Stimulated activated CD8-positive, alpha-beta memory T cell treated with anti-CD3 and anti-CD28 coated beads, Interleukin-7, amount 100 ng/mL, for 1 hour (primary cell): ENCODE measurements at places on chromosomes 6 and 20.
A peak's percentile ranks its signal among the peaks of the same experiment; 100 is the strongest.

- no peak for DNase-seq
Measured at GRCh38 chr6:18323935-18324705, 59.8 kb upstream of the DEK start.

- DNase-seq, result no peak
Measured at GRCh38 chr6:113292646-113293422, 564.3 kb upstream of the MARCKS start.

GRCh38 chr20:34510575-34510974, 5.6 kb upstream of the DYNLRB1 start:
- DNase-seq, result no peak

DNA sequence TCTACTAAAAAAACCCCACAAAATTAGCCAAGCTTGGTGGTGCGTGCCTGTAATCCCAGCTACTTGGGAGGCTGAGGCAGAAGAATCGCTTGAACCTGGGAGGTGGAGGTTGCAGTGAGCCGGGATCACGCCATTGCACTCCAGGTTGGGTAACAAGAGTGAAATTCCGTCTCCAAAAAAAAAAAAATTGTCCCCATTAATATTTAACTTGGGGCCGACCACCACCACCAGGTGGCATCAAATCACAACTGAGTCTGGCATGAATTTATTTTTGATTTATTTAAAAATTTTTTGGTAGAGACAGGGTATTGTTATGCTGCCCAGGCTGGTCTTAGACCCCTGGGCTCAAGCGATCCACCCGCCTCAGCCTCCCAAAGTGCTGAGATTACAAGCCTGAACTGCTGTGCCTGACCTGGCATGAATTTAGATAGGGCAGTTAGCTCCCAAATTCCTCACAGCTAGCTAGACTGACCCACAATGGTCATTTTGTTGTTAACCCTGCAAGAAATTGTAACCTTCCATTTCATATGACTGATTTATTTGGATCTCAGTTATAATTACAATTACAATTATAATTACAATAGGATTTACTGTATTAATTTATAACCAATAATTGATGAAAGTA, 17.1 kb upstream of the BEND3 start:
- no peak for DNase-seq

GRCh38 chr6:167528239-167528638, 203.4 kb downstream of the TTLL2 start:
- DNase-seq, result no peak

DNA sequence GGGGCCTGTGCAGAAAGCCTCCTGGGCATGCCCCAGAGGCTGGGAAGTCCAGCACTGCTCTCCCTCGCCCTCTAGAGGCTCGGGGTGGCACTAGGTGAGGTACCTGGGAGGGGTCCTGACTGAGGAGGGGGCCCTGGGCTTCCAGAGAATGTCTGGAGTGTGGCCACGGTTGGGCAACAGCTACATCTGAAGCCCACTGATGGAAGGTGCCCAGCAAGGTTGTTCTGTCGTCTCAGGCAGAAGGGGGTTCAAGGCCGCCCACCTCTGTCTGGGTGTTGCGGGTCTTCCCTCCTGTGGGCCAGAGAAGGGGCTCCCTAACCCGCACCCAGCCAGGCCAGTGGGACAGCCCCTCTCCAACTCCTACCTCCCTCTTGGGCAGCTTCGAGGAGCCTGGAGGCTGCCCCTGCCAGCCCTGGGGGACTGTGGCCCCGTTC, 11.4 kb upstream of the VEGFA start:
- DNase-seq, result no peak

GRCh38 chr6:9138936-9139335, 703.6 kb upstream of the SLC35B3 start:
- DNase-seq, result no peak

GRCh38 chr6:150765067-150765764, 100.3 kb upstream of the MTHFD1L start:
- DNase-seq, result no peak

GRCh38 chr6:27136077-27136644, 111.3 kb upstream of the PRSS16 start:
- no peak for DNase-seq

DNA sequence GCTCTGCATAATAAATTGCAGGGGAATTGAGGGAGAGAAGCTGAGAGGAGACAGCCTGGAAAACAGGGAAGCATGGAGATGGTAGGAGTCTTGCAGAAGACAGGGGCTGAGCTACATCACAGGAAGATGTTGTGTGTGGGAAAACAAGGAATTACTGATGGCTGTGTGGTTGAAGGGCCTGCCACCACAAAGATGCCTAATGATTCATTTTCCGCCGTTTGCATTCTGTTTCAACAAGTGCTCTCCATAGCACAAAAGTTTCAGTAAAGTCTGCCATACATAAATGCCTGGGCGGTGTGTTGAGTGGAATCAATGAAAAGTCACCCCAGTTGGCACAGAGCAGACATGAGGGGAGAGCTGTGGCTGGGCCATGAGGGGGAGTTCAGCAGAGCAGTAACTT, 5.6 kb upstream of the KLHL31 start:
- no peak for DNase-seq

DNA sequence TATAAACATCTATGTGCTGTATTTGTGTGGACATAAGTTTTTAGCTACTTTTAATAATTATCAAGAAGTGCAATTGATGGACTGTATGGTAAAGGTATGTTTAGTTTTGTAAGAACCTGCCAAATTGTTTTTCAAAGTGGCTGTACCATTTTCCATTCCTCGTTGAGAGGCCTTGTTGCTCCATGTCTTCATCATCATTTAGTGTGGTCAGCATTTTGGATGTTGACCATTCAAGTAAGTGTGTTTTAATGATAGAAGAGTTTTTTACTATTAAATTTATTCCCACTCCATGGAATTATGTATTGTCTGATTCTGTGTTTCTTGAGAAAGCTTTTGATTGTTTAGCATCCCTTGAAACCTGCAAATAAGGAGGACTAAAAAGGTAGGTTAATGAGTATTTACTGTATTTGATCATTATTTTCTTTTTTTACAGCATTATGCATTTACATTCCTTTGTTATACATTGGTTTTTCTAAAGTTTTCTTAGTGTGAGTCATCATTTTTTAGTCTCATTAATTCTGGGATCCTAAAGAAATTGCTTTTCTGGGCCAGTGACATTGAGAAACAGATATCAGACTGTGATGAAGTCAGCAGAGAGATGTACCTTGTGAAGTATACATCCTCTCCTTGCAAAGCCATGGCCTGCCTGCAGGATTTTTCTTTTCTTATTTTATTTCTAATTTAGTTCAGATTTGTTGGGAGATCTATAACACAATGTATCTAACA, 312.8 kb upstream of the PTCHD4 start:
- DNase-seq, result no peak

DNA sequence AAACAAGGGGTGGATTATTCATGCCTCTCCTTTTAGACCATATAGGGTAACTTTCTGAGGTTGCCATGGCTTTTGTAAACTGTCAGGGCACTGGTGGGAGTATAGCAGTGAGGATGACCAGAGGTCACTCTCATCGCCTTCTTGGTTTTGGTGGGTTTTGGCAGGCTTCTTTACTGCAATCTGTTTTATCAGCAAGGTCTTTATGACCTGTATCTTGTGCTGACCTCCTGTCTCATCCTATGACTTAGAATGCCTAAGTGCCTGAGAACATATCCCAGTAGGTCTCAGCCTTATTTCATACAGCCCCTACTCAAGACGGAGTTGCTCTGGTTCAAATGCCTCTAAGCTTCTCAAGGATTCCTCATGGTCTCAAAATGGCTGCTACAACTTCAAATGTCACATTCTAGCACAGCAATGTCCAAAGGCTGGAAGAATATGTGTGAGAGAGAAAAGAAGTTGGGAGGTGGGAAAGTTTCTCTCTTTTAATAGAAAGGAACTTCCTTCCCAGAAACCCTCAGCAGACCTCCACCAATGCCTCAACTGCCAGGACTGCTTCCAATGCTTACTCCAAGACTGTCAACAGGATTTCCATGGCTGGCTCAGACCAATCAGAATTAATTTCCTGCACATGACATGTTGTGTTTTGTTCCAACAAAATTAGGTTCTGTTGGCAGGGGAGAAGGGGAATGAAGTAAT, 46.6 kb upstream of the SLC9A8 start:
- DNase-seq, result no peak

DNA sequence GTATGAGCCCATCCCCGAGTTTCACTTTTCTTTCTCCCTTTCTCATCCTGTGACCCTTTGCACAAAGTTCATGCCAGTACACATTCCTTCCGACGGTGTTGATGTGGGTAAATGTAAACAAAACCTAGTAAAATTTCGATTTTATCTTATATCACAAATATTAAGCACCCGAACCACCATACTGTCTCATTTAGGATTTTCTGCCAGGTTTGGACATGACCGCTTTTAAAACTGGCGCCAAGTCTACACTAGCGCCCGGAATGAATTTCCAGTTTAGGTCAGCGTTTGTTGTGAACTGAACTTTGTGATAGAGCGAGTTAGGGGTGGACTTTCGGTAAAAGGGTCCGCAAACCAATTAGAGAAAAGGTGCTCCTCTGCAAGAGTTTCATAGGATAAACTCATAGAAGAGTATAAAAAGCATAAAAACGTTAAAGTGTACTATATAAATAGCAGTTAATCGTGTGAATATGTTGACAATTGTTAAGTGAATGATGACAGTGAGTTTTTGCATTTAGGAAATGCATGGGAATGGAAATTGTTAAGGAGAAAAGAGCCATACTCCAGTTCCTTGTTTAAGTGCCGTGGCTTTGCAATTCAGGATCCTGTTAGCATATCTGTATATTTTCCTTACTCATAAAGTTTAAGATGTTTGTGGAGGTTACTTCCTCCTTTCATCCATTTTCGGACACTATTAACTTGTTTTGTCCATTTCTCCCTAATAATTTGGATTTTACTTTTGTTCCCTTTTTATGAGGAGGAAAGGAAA, 937 bp downstream of the AKAP7 start:
- no peak for DNase-seq

DNA sequence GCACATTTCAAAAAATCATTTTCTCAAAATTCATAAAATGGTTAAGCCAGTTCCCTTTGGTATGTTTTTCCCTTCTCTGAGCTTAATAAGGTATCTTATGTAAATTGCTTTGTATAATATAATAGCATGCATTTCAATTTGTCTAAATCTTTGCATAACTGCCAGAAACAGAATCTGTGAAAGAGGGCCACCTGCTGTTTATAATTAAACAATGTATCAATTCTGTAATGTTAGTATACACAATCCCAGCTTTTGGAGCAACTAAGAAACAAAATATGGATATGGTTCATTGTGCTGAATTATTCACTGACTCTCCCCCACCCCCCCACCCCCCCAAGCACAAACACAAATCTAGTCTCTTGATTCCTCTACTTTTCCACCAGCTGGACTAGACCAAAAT, 54.8 kb downstream of the GPX5 start:
- no peak for DNase-seq

GRCh38 chr6:27924179-27924578, 12.0 kb upstream of the OR2B2 start:
- no peak for DNase-seq

DNA sequence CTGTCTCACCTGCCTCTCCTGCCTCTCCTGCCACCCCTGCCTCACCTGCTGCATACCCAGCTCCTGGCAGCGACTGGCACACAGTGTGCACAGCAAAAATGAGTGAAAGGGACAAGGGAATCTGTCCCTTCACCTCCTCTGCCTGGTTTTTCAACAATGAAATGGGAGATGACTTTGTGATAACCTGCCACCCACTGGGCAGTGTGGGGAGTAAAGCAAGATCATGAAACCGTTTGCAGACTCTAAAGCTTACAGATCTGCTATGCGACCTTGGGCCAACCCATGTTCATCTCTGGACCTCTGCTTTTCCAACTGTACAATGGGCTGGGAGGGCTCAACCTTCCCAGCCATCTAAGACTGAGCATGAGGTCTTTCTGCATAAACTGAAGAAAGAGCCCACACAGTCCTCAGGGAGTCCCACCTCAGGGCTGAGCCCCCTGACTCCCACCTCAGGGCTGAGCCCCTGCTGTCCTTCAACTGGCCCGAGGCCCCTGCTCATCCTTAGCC, 81.1 kb downstream of the RIPOR3 start:
- DNase-seq, result no peak

DNA sequence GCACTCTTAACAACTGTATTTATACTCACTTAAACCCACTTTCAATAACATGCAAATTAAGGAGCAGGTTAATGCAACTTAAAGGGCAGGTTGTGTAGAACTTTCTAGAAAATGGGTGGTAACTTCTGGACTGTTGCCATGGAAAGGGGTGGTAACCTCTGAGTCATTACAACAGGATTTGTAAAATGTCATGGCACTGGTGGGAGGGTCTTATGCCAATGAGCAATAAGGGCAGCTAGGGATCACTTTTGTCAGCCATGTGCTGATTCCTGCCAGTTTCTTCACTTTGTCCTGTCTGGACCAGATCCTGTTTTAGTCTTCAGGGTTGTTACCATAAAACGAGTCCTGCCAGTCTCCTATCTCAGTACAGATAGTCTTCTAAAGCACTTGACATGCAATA, 560.5 kb upstream of the PTCHD4 start:
- DNase-seq, result no peak

GRCh38 chr6:125831659-125832058, 40.9 kb downstream of the NCOA7 start:
- no peak for DNase-seq

GRCh38 chr6:123022975-123023374, 26.9 kb downstream of the CLVS2 start:
- no peak for DNase-seq

DNA sequence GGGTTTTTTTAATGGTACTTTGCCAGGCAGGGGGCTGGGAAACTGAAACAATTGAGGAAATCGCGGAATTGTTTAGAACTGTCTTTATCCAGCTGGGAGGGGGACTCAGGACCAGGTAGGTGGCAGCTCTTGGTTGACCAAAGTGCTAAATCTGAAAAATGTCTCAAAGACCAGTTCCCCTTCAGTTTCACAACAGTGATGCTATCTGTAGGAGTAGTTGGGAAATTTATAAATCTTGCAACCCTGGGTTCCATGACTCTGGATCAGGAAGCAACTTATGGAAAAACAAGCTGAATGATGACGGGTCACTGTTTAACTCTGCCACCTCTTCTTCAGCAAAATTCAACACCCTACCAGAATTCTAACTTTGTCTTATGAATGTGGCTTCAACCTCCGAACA, 99.7 kb downstream of the FAM50B start:
- DNase-seq, result no peak

DNA sequence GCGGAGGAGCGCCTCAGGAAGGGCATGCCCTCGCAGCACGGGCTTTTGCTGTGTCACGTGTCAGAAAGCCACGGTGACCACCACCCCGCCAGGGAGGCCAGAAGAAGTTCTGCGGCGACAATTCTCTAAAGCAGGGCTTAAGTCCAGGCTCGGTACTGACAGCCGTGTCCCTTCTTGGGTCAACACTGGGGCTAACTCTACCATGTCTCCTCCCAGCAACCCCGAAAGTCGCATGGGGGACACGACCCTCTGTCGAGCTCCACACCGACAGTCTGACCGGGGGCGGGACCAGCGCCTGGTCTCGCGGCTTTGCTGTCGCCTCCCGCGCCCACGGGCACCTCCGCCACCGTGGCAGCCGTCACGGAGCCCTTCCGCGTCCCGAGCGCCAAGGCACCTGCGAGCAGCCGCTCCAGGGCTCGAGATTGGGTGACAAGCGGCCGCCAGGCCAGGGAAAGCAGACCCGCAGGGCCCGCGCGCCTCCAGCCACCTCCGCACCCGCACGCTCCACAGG, 534 bp downstream of the NANP start:
- DNase-seq, result peak; percentile 4
